ENCODE measurements at places on chromosomes 2 and 18. TPM values are rescaled to one million over a fixed set of nuclear protein-coding genes. Genes with fewer than 3 reads are reported as not detected.

The NETO1 gene
- total RNA-seq: not detected

The CABYR gene
- total RNA-seq: 2.2 TPM

The SCTR gene
- not detected for total RNA-seq

The SPHKAP gene
- total RNA-seq: not detected

The CDH2 gene
- not detected for total RNA-seq

The REG3G gene
- not detected for total RNA-seq

The EML6 gene
- total RNA-seq: 3.9 TPM

The SIX2 gene
- total RNA-seq: not detected

The PLB1 gene
- total RNA-seq: 0.75 TPM

The TRIB2 gene
- 123 TPM for total RNA-seq

The IL1A gene
- total RNA-seq: 0.15 TPM

The GGCX gene
- total RNA-seq: 38.1 TPM

The ACMSD gene
- not detected for total RNA-seq

The PTH2R gene
- total RNA-seq: not detected

DNA sequence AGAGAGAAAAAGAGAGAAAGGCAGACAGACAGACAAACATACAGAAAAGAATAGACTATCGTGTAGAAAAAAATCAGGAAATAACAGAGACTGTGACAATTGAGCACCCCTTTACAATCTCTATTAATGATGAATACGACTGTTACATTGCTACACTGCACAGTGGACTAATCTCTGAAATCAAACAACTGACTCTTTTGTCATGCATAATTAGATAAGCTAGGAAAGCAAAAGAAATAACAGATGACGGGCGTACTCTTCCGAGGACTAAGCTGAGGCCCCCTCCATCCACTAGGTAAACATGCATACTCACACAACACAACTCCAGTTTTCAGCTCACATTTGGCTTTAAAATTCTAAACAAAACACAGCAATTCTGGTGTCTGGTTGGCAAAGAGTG, 267.0 kb downstream of the NOL4 start:
- DNase-seq: no peak

- no peak for DNase-seq
Measured at GRCh38 chr18:31980863-31981262, 37.8 kb upstream of the RNF125 start.

- no peak for DNase-seq
Measured at GRCh38 chr2:66460031-66460430, 25.1 kb downstream of the MEIS1 start.

GRCh38 chr2:66441581-66442320, 6.8 kb downstream of the MEIS1 start:
- DNase-seq: no peak

DNA sequence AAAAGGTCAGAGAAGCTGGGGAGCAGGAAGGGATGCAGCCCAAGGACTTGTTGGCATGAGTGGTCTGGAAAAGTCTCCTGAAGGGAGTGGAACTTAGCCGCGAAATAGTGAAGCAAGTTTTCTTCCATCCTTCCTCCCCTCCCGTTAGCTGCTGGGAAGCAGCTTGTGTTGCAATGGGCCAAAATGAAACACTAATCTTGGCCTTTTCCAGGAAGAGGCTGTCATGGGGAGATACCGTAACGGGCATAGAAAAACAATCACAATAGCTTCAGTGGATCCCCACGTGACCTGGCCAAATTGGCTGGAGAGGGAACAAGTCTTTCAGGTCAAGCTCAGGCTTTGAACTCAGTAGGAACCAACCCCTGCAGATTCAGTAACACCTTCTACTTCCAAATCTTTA, 49.3 kb downstream of the SEMA4F start:
- no peak for DNase-seq

GRCh38 chr2:221210686-221211085, 361.4 kb downstream of the EPHA4 start:
- no peak for DNase-seq

DNA sequence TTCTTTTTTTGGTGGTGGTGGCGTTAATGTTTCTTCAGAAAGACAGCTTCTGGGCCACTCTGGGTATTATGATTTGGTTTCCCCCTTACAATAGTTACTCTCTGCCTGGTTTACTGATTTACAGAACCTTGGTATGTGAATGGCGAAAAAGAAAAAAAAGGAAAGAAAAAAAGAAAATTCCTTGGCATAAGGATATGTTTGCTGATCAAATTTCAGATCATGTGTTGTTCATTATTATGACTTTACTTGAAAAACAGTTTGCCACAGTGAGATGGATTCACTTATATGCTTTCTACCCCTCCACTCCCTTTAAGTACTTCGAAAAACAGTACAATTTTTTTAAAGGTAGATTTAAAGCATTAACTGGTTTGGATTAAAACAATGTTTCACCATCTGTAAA, 21.0 kb downstream of the BCL11A start:
- no peak for DNase-seq

DNA sequence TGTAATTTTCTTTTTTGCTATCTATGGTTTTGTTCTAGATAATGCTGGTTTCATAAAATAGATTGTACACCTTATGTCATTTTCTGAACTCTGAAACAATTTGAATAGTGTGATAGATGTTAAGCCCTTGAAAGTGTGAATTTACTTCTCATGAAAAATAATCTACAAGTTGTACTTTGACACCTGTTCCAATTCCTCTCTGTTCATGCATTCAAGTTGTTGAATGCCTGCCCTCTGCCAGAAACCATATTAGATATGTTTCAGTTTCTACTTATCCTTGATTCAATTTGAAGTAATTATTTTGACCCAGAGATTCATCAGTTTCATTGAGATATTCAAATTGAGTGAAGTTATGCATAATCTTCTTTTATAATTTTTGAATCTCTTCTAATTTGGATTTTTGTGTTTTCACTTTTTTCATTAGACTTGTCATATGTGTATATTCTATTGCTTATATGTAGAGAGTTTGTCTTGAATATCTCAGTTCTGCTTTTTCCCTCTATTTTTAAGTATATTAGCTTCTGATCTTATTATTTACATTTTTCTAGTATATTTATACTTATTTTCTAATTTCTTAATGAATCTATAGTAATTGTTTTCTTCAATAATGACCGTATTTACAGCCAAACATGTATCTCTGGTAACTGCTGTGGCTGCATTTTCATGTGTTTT, 143.3 kb upstream of the TACR1 start:
- DNase-seq: no peak

DNA sequence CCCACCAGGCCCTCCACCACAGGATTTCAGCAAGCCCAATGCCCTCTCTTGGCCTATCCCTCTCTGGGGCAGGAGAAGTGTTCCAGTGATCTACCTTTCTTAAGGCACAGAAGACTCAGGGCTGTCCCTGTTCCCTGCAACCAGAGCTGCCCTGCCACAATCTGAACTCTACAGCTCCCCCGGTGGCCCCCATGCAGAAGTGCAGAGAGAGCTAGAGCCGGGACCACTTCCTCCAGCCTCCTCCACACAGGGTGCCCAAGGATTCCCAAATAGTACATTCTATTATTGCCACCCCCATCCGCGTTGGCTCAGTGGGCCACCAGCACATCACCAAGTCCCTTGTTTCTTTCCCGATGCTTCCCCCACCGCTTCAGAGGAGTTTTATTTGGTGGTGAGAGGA, 114.8 kb upstream of the PTPRM start:
- no peak for DNase-seq

DNA sequence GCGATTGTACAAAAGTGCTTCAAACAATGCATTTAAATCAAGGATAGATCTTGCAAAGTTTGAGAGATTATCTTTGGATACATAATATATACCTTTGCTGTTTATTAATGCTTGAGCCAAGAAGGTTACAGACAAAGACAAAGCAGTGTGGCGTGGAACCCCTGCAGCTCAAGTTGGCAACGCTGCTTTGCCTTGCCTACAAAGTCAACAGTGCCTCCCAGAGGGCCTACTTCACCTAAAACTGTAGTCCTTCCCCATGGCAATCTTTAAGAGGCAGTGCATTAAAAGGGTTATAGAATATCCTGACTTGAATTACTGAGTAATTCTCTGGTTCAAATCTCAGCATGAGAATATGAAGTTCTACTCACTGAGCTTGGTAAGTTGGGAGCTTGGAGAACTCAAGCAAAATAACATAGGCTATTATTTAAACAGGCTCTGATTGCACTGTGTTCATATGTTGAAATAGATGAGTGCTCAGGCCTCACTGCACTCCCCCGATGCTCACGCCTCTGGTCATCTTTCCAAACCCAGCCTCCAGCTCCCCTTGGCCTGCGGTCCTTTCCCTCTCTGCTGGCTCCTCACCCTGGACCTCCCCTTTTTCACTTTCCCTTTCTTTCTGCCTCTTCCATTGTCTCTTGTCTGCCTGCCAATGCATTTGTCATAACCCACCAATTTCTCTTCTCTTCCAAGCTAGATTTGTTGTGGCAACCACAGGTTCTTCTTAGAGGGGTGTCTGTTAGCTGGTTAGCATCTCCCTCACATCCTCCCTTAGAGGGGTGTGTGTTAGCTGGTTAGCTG, 96.5 kb downstream of the MYT1L start:
- DNase-seq: no peak

DNA sequence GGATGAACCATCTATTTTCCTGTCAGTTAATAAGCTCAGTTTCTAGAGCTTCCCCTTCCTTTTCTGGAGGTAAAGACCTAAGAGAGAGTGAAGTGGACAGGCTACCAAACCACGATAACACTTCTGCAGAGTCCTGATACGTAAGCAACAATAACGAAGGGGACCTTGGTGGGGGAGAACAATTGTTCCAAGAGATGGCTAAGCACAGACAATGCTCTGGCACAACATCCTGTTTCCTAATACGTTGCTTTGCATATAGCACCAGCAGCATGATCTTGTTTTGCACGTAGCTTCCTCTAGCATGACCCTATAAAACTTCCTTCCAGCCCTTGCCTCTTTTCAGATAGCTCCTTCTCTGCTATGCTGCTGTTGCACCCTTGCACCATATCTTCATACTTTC, 247.3 kb downstream of the RAD51AP2 start:
- DNase-seq: no peak

DNA sequence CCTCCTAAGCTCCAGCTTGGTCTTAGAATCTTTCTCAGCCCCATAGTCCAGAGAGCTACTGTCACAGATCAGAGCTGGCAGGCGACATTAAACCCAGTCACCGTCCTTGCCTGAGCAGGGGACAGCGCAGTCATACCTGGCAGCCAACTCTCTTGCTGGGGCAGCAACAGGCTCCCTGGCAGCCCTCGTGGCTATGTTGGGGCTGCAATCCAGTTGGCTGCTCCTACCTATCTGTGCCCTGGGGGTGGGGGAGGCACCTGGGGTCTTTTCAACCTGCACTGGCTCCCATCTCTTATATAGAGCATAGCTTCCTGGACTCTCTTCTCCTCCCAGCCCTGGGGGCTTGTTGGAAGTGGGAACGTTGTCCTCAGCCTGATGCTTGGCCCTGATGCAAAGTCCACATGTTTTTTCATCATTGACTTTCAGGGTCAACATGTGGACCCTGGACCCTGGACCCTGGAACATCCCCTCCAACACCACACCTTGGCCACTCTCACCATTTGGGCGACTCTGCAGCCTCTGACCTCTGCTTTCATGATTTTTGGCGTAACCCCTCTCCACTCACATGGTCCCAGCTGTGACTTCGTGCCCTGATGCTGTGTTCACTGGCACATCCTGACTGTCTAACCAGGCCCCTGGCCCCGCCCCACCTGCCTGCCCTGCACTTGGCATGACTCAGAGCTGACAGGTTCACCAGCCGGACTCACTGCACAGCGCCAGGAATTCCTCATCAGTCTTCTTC, 45.6 kb downstream of the ATOH8 start:
- no peak for DNase-seq

DNA sequence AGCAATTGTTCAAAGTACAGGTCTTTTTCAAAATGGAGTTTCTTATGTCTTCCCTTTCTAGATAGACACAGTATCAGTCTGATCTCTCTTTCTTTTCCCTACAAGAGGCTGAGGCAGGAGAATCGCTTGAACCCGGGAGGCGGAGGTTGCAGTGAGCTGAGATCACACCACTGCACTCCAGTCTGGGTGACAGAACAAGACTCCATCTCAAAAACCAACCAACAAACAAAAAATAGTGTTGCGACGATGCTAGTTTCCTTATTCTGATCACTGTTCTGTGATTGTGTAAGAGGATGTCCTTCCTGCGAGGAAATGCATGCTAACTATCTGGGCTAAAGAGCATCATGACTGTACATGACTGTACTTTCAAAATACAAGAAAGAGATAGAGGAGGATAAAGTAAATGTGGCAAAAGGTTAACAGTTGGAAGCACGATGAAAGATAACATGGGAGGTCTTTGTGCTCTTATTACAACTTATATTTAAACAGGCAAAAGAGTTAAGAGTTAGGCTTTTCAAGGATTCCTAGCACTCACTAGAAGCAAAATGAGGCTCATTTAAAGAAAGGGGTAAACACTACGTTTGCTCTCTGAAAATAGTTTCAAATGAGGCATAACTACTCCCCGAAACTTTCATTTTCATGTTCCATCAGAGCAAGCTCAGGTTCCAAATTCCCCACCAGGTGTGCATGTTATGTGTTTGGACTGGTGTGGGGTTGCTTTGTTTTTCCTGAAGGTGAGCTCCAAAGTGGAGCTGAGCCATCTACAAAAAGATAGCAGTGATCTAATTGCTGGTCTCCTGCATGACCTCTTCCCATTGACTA, 23.8 kb downstream of the SOWAHC start:
- peak; percentile 10 for DNase-seq

GRCh38 chr2:48792030-48792429, 36.5 kb upstream of the LHCGR start:
- no peak for DNase-seq

DNA sequence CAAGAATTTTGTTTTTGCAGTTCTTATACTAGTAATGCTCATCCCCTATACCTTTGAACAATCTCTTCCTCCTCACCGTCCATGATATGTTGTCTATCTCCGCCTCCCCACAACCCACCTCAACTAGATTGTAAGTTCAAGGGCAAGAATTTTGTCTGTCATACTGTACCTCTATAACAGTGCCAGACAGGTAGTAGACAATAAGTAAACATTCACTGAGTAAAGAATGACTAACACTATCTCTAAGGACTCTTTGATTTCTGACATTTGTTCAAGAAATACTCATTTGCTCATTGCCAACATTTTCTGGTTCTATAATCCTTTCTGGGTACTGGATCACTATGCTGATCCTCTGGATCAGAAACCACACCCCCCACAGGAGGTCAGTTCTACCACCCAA, 82.4 kb downstream of the EXOC6B start:
- no peak for DNase-seq

DNA sequence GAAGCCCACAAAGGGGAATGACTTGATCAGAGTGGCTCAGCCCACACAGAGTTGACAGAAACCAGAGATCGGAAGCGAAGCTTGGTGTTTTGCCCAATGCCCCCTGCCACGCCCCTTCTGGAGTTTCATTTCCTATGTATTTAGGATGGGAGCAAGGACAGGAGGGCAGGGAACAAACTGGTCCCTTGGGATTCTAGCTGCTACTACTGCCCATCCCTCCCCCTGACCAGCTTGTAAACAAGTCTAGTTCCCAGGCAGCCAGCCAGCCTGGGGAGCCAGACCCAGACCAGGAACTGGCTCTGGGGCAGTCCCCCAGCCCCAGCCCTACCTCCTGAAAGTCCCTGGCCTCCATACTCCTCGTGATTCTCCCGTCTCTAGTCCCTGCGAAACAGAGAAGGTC, 8.3 kb downstream of the WNT6 start:
- DNase-seq: no peak

Measured in CD4-positive, alpha-beta memory T cell (primary cell).